ENCODE measurements at places on chromosomes 7 and 10.

DNA sequence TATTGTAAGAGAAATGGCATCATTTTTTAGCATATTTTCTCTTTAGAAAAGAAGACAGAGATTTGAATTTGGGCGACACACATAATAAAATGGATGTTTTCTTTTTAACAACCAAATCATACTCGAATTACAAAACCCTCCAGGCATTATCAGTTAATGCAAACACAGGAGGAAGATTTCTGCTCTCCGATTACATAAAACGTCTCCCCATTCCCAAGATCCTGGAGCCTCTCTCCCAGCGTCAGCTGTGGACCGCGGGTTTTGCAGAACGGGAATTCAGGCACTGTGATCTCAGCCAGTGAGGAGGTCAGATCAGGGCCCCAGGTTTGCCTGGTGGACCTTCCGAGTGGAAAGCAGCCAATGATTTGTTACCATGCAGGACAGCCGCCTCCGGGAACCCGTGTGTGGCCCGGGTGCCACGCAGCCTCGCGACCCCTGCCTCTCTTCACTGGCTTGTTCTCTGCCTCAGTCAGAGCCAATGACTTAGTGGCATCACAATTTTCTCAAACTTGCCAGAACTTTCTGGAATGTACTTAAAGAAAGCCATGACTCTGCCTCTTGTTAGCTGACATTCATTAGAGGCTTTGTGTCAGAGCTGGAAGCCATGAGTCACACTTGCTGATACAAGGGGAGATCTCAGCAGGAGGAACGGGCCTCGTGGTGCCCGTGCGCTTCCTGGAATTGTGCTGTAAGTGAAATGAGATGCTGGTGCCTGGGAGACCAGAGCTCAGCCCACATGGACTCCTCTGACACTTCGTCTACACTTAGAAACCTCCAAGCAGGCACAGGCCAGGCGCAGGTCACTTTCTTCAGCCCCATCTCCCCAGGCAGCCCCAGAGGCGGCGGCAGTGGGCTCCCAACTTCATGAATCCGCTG, 246.1 kb downstream of the KLF6 start:
- DNase-seq = no peak

- DNase-seq = no peak
Observed at GRCh38 chr7:8120390-8121058, 141.4 kb downstream of the ICA1 start.

- no peak for DNase-seq
Observed at GRCh38 chr10:35488228-35488627, 116.9 kb upstream of the GJD4 start.

GRCh38 chr7:157884461-157885062, 547.8 kb downstream of the DNAJB6 start:
- no peak for DNase-seq

- DNase-seq = no peak
Observed at GRCh38 chr7:29163854-29164253, 17.5 kb upstream of the CPVL start.

DNA sequence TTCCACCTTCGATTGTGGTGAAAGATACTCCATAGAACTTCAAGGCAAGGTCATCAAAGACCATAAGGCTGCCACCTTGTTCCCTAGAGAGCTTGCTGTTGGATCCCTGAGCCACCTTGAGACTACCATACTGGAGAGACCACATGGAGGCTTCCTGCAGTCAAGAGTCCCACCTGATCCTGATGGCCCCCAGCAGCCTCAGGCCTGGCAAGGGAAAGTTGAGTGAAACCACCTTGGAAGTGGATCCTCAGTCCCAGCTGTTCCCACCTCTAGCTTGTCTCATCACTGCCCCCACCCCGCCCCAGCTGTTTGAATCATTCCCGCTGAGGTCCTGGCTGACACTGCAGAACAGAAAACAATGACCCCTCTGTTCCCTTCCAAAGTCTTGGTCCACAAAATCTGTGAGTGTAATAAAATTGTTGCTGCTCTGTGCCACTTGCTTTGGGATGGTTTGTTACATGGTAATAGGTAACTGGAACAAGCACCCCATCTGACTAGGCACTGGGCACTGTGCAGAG, 32.0 kb downstream of the PRLHR start:
- DNase-seq = no peak

GRCh38 chr10:64506963-64507362, 985.8 kb downstream of the REEP3 start:
- DNase-seq = no peak

DNA sequence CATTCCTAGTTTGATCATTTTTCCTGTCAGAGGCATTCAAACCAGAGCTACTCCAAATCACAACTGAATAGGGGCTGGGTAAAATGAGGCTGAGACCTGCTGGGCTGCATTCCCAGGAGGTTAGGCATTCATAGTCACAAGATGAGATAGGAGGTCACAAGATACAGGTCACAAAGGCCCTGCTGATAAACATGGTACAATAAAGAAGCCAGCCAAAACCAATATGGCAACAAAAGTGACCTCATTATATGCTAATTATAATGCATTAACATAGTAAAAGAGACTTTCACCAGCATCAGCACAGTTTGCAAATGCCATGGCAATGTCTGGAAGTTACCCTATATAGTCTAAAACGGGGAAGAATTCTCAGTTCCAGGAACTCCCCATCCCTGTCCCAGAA, 37.3 kb downstream of the TWIST1 start:
- no peak for DNase-seq

Measured in Ammon's horn (tissue), 1 donor.